Heart right ventricle (tissue), 16 donors: ENCODE measurements at places on chromosomes 11 and 22.

DNA sequence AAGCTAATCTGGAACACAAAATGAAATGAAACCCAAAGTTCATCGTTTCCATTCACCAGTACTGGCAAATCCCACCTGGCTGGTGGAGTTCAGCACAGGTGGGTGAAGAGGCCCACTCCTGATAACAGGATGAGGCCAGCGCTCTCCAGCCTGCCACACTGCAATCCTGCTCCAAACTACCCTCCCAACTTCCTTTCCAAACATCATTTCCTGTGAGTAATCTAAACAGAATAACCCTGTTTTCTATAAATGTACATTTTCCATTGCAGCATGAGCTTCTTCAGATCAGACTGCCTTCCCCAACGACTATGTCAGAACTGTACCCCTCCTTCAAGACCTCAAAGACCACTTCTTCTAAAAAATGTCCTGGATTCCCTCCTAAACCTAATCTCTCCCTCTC, 15.9 kb upstream of the NFRKB start:
- no peak for DNase-seq

DNA sequence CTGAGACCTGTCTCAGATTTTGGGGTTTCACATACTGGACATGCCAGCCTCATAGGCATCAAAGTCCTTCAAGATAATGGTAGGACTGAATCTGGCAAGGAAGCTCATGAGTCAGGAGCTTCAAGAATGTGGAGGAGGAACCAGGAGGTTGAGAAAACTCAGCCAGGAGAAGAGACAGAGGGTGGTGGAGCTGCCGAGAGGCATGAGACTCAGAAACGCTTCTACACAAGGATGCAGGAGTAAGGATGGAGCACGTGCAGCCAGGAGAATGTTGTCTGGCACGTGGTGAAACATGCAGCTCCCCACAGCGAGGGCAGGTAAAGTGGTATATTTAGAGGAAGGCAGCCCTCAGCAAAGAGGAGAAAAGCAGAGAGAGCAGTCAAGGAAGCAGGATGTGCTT, 148.7 kb upstream of the ISX start:
- no peak for DNase-seq

- DNase-seq = peak; percentile 26
Observed at GRCh38 chr11:115672999-115673411, 168.8 kb upstream of the CADM1 start.

GRCh38 chr22:32644252-32645100, 157.0 kb upstream of the TIMP3 start:
- peak; percentile 80 for DNase-seq

DNA sequence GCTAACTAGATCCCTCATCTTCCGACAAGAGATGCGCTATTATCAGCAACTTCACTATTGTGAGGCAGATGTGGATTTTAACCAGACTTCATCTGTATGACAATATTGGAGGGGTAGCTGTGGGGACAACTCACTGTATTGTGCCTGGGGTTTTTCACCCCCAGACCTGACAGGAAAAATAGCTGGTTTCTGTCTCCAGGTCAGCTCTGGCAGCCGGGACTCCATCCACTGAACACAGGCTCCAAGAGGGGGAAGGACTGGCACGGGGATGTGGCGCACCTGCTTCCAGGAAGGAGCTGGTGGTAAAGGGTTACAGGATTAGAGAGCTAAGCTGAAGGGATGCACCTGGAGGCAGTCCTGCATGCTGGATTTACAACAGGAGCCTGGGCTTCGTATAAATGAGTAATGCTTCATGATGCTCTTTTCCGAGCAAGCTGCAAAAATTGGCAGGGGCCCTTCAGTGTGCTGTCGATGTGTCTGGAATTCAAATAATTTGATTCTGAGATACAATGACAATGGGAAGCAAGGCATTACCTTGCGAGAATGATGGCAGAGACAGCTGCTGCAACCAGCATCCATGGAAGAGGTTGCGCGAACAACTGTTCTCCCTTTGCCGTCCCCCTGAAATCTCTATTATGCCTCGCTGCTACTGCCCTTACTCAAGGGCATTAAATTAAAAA, 49.5 kb downstream of the LMO2 start:
- no peak for DNase-seq

DNA sequence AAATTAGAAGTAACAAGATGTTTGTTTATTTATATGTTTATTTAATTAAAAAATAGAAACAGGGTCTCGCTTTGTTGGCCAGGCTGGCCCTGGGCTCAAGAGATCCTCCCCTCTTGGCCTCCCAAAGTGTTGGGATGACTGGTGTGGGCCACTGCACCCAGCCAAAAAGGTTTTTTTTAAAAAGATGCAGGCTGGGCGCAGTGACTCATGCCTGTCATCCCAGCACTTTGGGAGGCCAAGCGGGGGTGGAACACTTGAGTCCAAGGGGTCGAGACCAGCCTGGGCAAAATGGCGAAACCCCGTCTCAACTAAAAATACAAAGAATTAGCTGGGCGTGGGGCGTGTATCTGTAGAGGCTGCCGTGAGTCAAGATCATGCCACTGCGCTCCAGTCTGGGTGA, 13.4 kb downstream of the DRD4 start:
- no peak for DNase-seq

GRCh38 chr11:44524751-44525201, 40.7 kb upstream of the CD82 start:
- DNase-seq = no peak

DNA sequence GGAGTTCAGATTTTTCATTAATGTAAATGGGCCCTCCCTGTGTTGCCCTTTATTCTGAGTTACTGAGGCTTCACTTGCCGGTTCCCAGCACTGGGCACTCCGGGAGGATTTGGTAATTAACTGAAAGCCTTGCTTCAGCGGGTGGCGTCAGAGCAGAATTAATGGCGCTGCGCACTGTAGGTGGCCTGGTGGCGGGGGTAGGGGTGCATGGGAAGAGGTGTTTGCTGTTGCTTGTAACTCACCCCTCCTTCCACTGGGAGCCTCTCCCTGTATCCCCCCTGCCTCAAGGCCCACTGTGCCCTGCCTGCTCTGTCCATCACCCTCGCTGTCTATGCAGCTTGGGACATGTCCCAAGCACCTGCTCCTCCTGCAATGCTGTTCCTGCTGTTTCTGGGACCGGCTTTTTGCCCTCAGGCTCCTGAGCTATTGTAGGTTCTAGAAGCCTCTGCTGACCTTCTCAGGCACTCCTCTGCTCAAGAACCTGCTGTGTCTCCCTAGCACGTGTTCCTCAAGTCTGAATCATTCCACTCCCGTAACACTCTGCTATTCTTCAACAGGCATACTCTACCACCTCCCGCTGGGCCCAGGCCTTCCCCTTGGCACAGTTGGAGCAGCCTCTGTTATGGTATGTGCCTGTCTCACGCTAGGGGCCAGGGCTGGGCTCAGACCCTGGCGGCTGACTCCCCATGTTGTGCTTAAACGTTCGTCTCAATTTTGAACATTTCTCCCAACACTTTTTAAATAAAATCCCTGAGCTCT, 24.4 kb downstream of the ARHGAP8 start:
- DNase-seq = no peak

DNA sequence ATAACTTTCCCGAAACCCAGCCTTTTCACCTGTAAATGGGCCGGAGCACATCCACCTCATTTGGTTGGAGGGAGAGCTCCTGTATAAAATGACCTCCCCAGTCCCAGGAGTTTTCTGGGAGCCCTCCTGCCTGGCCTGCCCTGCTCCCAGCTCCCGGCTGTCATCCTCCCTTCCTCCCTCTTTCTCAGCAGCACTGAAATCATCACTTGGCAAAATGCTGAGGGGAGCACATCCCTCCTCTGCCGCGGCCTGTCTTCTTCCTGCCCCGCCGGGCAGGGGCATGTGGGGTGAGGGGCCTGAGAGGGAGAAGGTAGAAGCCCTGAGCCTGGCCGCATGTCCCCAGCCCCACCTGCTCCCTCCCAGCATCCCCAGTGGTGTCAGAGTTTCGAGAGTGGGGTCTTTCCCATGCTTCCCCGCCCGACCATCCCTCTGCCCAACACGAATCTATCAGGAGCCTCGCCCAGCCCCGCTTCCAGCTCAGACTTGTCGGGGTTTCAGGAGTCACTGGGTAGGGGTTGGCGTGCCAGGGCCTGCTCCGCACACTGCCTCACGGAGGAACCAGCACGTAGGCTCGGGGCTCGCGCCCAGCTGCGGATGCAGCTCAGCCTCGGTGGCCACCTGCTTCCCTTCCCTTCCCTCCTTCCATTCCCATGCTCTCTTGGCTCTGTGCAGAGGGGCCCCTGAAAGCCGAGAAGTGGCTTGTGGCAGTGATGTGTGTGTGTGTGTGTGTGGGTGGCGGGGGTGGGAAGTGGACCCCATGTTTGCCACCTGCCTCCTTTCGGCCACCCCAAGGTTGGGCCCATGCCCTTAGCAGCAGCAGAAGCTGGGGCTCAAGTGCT, 37.1 kb downstream of the NECTIN1 start:
- DNase-seq = no peak

DNA sequence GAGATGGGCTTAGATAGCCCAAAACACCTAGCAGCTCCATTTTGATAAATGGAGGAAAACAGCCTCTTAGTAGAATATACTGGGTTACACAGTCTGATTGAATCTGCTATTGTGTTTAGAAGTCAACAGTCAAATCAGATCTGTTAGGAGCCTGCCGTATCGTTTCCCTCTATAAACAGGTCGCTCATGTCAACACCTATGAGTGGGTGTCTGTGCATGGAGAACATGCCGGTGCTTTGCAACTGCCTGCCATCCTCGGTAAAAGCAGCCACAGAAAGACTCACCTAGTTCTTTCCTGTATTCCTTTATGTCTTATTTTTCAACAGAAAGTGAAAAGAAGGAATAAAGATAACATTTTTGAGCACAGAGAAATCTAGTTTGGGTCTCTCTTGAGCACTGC, 99.4 kb downstream of the ETS1 start:
- DNase-seq = no peak

GRCh38 chr11:128462922-128463321, 124.4 kb downstream of the ETS1 start:
- no peak for DNase-seq

DNA sequence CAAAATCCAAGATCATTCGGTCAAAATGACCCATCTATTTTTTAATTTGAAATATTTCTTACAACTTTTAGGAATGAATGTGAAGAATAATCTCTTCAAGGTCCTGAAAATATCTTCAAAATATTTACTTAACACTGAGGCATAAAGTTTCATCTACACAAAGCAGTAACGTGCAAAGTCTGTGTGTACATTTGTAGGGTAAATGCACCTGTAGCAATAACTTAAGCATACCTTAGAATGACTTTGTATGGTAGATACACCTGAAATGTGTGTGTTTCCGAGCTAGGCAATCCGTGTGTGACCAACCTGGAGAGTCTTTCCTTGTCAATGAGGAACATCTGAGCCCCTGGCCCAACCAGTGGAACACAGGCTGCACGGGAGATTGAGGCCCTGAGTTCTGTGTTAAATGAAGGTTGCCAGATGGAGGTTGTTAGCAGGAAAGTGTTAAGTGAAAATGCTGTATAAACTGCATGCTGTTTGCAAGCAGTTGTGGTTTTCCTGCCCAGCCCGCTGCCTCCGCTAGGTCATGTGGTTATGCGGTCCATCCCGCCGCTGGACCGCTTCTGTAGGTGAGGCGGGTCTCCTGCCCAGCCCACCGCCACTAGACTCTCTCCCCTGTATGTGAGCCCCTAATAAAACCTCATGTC, 7.6 kb upstream of the CTR9 start:
- no peak for DNase-seq

DNA sequence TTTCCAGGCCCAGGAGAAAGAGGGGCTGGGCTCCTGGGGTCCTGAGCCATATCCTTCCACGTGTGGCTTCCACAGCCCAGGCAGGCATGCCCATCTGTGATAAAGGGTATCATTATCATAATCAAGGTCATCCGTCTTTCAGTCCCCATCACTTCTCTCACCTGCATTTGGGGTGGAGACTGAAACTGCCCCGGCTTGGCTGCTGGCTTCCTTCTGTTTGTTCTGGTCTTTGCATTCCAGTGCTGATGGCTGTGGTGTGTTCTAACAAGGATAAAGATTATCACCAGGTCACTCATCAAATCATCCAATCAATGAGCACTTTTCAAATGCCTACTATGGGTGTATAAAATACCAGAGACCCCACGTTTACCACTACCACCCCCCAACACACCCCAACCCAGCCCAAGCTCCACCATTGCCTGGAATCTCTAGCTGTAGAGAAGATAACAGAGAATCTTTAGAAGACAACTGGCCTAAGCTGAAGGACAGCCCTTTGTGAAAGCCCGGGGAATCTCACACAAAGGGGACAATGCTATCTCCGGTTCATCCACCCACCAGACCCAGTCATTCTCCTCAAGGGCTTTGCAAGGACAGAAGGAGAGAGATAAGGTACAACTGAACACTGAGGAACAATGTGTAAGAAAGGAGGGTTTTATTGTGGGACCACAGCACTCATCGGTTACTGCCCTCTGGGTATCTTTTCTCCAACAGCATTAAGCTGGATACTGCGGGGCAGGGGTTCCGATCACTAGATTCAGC, 54.9 kb downstream of the AHNAK start:
- DNase-seq = no peak

- DNase-seq = no peak
Observed at GRCh38 chr22:33723915-33724314, 196.4 kb downstream of the LARGE1 start.

GRCh38 chr11:31810779-31811647, at the start of gene PAX6:
Gene PAX6 (minus strand): TSS chr11:31811322. CDS start chr11:31806411, 4,911 bp downstream.
- no peak for DNase-seq

DNA sequence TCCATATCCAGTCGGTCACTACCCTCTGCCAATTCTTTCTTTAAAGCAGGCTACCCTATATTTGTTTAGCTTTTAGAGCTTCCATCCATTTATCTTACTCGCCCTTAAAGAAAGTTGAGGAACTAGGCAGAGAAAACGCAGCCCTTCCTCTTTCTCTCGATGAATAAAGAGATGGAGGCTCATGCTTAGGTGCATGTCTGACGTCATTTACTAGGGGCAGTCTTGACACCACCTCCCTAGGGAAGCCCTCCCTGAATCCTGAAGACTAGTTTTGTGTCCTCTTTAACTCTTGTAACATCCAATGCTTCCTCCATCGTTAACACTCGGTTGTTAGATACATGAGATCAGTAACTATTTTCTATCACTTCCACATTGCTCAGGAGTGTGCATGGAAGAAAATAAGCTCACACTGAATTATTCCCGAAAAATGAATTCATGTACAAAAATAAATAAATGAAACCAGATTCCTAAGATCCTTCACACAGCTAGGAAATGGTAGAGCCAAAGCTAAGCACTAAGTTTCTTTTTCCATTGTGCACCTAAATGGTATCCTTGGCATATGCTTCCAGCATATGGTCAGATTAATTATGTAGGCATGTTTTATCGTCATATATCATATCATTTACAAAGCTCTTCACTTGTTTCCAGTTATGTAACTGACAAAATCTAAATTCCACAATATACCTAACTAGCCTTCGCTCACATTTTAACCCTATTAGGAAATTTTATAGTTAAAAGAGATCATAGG, 291.2 kb downstream of the OPCML start:
- no peak for DNase-seq

DNA sequence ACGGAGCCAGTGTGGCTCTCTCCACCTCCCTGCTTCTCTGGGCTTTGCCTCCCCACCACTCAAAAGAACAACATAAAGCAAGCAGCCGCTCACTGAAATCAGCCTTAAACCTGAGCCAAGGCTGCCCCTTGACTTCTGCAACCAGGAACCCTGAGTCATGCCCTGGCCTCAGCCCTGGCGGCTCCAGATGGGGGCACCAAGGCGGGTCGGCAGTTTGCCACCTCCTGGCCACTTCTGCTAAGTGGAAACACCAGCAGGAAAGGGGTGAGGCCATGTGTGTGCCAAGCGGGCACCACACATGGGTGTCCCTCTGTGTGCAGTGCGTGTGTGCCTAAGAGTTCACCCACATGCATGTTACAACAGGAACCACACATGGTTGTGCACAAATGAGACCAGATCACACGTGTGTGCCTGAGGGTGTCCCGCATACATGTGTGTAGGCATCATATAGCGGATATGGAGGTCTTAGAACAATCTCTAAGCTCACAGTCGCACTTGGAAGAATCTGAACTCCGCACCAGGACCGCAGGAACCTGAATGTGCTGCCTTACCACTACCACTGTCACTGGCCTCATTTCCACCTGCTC, 221.2 kb downstream of the MN1 start:
- no peak for DNase-seq
